ENCODE measurements at places on chromosomes 4 and X.

DNA sequence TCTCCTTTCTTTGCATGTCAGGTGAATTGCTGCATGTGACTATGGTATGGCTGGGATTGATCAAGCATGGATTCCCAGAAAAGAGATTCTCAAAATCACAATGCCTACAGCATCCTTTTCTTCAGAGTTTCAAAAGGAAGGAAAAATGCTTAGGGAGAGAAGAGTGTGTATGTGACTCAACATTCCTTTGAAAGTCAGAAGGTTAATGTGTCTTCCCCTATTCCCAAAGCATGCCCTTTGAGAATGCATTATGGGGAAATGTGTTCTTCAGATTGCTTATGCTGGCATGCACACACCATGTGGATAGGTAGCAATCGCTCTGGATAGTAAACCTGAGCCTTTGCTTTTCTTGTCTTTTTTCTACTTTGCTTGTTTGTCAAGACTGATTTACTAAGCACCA, 78.5 kb downstream of the ELOVL6 start:
- DNase-seq: no peak

GRCh38 chr4:150501009-150501727, 80.8 kb upstream of the MAB21L2 start:
- no peak for DNase-seq

DNA sequence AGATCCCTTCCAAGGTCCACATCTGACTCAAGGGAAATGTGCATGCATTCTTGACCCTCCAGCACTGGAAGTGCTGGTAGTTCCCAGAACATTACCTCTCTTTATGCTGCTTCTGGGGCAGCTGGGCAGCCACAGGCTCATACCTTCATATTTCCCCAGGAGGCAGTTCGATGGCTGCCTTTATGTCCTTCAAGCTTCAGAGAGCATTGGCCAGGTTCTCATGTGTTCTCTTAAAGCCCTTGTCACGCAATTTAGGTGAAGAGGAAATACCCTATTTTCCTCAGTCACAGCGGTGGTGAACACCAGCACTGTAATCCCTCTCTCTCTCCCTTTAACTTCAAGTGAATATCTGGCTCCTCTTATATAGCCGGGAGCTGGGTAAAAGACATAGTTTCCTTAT, 134.3 kb downstream of the MID1IP1 start:
- DNase-seq: no peak

GRCh38 chr4:147830102-147830463, 98.2 kb downstream of the ARHGAP10 start:
- DNase-seq: no peak

DNA sequence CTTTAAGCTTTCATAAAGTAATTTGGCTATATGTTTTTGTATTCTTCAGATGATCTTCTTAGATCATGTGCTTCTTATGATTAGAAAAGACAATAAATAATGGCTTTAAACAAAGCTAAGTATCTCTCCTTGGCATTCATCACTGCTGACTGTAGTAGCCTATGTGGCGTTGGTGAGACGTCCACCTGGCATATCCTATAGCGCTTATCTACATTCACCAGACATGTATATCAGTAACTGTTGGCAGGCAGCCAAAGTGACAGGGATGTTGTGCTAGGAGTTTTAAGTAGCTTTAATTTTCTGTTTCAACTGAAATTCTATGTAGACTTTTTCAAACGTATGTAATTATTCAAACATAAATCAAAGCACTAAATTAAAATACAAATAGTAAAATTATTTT, 276.4 kb downstream of the IL15 start:
- DNase-seq: no peak

DNA sequence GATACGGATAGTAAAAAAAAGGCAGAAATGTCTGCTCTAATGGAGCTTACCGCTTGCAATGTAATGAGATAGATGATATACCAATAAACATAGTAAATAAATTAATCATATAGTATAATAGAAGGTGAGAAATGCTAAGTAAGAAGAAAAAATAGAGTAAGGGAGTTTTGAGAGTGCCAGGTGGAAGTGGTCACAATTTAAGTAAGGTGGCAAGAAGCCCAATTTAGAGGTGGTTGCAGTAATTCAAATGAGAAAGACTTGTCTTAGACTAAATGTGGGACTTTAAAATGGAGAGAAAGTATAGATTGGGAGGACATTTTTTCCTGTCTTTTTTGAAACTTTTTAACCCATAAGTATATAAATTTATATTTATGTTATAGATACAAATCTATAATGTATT, 26.0 kb downstream of the TBC1D19 start:
- no peak for DNase-seq

GRCh38 chr4:107863850-107864371, 39.2 kb downstream of the SGMS2 start:
- no peak for DNase-seq

DNA sequence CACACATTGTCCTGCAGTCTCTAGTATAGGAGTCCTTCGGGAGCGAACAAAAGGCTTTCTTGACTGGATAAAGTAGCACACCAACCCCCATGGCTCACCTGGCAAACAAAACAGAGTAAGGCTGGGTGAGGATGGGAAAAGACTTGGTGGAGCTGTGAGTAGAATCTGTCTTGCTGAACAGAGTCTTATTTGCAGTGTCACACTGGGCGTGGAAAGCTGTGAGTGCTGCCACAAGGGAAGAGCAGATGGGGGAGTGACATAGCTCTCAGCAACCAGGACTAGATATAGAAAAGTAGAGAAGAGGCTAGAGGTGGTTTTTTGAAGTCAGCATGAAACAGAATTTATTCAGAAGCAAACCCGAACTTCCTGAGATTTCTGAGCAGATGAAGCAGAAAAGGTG, 137.2 kb upstream of the ESX1 start:
- no peak for DNase-seq

DNA sequence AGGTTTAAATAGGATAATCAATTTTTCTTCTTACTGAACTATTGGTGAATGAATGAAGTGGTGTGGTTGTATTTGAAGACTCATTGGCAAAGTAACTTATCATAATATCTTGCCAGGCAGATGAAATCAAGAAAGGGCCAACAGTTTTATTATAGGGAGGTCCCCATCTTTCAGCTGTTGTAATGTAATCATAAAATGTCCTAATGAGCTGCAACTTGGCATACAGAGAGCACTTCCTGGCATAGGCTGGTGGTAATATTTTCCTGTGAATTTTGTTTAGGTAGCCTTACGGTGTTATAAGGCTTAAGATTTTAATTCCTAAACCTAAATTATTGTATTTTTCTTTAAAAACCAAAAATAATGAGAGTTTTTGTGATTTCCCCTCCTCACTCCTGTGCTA, 17.5 kb downstream of the FHIP1A start:
- no peak for DNase-seq

- no peak for DNase-seq
Observed at GRCh38 chr4:136768925-136769275, 763.4 kb downstream of the PCDH18 start.

DNA sequence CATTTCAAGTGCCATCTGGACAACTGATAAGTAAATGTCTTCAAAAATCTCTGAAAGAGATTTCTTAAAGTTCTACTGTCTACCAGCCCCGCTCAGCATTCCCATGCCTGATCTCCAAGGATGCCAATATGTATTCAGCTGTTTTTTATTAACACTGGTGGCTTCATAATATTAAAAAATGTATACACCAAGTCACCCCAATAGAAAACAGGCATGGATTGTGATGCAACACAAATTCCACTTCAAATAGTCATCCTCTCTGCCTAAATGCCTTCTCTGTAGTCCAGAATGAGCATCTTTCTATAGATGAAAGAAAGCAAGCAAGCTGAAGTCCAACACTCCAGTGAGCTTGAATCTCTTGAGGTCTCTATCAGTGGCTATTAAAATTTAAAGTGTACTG, 152.2 kb upstream of the PPARGC1A start:
- no peak for DNase-seq

DNA sequence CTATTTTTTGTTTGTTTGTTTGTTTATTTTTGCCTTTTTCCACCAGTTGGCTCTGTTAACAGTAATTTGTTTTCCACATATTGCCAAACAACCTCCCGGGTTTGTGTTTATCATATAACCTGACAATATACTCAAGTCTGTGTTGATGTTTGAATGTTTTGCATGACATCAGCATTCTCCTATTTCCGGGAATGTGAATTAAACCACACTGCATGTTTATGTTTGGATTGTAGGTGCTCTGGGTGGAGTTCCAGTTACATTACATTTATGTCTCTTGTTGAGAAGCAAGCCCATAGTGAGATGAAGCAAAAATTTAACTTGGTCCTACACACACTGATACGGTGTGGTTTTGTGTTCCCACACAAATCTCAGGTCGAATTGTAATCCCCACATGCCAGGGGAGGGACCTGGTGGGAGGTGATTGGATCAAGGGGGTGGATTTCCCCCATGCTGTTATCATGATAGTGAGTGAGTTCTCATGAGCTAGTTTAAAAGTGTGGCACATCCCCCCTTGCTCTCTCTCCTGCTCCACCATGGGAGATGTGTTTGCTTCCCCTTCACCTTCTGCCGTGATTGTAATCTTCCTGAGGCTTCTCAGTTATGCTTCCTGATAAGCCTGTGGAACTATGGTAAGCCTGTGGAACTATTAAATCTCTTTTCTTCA, 54.4 kb upstream of the CLNK start:
- DNase-seq: no peak

GRCh38 chr4:114040319-114041116, 61.1 kb upstream of the ARSJ start:
- no peak for DNase-seq

DNA sequence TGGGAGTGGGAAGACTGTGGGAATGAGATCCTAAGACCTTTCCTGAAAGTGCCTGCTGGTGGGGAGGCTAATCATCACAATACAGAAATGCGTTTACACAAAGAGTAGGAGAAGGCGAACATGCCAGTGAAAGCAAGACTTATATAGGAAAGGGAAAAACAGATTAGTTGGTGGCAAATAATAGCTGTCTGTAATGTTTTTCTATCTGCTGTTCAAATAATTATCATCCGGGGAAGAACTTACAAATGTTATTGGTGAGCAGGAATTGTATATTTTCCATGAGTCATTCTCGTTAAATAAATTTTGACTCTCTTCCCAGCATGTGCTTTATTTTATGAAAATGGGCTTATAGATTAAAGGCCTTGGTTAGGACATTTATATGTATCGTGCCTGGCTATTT, 196.5 kb downstream of the ARHGAP10 start:
- DNase-seq: no peak

- DNase-seq: no peak
Observed at GRCh38 chrX:133598601-133599335, 183.5 kb upstream of the GPC4 start.

- DNase-seq: no peak
Observed at GRCh38 chr4:1365271-1366178, 18.5 kb downstream of the UVSSA start.

DNA sequence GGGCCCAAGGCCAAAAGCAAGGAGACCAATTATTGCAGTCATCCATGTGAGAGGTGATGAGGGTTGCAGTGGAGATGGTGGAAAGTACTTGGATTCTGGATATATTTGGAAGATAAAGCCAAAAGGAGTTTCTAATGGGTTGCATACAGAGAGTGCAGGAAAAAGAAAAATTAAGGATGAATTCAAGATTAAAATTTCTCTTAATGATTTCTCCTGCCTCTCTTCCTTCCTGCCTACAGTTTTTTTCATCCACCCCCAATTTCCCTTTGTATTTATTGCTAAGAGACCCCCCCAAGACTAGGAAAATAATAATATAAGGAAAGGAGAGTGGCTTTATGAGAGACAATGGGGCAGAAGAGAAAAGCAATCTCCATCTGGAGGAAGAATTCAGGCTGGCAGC, 8.6 kb upstream of the FGF5 start:
- DNase-seq: no peak

- DNase-seq: no peak
Observed at GRCh38 chrX:140701480-140701879, 8.1 kb upstream of the LINC00632 start.

GRCh38 chr4:40227284-40227683, 30.5 kb downstream of the RHOH start:
- DNase-seq: no peak

Measured in effector CD8-positive, alpha-beta T cell (primary cell).